ENCODE measurements at places on chromosomes 11 and 22.

DNA sequence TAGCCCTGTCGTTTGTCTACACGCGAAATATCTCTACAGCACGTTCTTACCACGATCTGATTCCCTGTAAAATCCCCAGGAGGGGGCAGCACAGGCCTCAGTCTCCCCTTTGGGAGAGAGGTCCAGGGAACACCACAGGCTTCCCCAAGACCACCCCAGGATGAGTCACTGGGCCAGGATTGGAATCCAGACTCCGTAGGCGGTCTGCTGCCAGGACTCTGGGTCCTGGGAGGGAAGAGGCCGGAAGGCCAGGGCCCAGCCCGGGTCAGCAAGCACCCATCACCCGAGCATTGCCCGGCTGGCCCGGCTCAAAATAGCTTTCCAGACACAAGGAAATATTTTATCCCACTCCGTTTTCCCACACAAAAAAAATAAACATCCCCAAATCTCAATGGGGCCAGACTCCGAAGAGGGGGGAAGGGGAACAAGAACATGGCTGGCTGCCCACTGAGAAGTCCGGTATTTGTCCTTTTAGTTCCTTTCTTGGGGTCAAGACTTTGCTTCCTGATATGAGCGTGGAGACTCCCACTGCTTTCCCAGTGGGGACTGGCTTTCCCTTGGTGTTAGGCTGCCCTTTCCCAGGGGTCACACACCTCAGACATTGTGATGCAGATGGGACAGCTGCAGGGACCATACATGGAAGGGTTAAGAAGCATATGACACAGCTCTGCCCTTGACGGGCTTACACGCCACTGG, 91.3 kb downstream of the LRRC32 start:
- DNase-seq = no peak

DNA sequence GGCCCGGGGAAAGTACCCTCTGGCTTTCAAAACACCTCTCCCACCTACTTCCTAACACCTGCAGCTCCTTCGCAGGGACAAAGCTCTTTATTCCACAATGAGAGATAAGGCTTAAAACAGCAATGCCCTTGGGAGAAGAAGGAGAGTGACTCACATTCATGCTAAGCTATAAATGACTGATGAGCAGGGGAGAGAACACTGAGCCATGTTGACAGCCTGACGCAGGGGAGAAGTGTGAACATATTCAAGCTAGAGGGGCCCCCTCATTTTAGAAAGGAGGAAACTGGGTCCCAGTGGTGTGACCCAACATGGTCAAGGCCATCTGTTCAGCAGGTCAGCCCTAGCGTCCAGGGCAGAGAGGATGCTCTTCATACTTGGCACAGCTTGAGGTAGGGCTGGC, 171.8 kb downstream of the DSCAML1 start:
- no peak for DNase-seq

GRCh38 chr11:110512026-110512425, 82.3 kb downstream of the FDX1 start:
- DNase-seq = no peak

DNA sequence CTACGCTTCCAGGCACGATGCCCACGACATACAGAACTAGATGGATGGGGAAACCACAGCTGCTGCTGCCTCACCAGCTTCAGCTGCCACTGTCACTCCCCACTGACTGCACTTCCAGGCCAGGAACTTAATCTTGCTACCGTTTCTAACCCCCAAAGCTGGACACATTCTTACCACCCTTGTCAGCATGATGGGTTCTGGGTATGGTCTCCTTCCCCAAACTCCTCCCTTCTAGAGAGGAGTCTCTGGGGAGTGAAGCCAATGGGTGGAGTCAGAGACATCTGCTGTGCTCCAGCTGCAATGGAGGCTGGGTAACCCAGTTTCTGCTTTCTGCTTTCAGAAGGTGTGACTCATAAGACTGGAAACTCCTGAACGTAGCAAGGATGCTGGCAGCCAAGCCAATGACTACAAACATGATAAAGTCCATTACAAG, 87.0 kb upstream of the THY1 start:
- no peak for DNase-seq

GRCh38 chr11:93392867-93393266, 62.3 kb downstream of the DEUP1 start:
- no peak for DNase-seq

- no peak for DNase-seq
These were observed 38.4 kb downstream of the NOX4 start for GRCh38 chr11:89452780-89453179.

- no peak for DNase-seq
These were observed 9.0 kb downstream of the TNNT3 start for GRCh38 chr11:1928470-1928890.

DNA sequence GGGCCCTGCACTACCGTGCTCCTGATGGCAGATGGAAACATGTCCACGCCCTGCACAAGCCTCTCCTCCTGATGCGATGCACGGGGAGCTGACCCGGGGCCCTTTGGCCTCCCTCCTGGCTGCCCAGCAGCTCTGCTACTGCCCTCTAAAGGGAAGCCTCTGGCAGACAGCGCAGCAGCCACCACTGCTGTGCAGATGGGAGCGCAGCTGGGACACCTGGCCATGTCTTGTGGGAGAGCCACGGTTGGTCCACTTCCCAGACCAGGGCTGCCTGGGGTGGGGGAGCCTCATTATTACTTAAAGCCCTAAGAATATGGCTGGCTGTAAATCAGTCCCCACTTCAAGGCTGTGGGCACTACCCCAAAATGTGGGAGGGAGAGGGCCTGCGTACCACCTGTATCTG, 38.3 kb downstream of the TBX1 start:
- DNase-seq = no peak

DNA sequence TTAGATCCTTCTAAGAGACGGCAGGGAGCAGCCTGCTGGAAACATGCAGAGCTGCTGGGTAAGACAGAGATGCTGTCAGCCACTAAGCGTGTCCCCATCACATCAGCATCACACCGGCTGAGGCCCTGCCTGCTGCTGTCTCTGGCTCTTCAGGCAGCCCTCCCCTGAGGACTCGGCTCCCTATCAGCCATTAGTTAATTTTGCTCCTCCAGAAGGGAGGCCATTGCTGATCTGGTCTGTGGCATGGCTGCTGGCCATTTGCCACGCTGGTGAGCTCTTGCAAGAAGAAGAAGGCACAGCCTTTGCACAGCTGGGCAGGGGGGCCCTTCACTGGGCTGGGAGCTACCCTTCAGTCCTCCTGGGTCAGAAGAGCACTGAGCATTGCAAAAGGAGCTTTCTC, 131.2 kb upstream of the PARVA start:
- DNase-seq = no peak

- DNase-seq = no peak
These were observed 64.2 kb downstream of the APOL5 start for GRCh38 chr22:35781898-35782297.

DNA sequence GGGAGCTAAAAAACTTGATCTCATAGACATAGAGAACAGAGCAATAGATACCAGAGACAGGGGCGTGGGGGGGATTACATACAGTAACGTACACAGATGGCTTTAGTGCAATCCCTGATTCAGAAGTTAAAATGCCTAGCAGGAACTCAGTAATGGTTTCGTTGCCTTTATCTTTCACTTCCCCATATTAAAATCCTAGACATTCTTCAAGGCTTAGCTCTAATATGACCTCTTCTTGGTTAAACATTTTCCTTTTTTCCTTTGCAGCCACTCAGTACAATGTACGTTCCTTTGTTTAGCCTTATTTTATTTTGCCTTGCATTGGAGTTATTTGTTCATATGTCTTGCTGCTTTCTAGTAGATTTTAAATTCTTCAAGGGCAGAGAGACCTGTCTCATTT, 104.9 kb downstream of the C11orf87 start:
- DNase-seq = no peak

DNA sequence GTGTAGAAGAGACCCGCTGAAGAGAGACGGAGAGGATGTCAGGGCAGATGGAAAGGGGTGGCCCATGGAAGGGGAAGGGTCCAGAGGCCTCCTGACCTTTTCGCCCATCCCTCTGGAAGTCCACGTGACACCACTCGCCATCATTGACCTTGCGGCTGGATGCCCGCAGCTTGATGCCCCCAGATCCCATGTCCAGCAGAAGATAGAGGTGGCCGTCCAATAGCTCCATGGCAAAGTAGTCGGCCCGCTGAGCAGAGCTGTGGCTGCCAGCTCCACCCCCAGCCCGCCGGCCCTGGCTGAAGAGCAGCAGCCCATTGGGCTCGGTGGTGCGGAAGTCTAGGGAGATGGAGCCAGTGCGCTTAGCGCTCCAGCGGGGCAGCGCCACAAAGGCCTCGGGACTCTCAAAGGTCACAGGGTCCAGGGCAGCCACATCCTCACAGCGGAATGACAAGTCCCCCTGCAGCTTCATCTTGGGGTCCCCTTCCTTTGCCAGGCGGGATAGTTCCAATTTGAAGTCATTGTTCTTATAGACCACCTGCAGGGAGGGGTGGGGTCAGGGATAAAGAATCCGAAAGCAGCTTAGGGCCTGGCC, 55.7 kb downstream of the NRXN2 start:
- DNase-seq = no peak

- no peak for DNase-seq
These were observed 35.5 kb downstream of the MSANTD4 start for GRCh38 chr11:105986554-105986953.

- DNase-seq = no peak
These were observed 47.2 kb downstream of the LRRC74B start for GRCh38 chr22:21092797-21093554.
